ENCODE measurements at places on chromosomes 12 and 14.

DNA sequence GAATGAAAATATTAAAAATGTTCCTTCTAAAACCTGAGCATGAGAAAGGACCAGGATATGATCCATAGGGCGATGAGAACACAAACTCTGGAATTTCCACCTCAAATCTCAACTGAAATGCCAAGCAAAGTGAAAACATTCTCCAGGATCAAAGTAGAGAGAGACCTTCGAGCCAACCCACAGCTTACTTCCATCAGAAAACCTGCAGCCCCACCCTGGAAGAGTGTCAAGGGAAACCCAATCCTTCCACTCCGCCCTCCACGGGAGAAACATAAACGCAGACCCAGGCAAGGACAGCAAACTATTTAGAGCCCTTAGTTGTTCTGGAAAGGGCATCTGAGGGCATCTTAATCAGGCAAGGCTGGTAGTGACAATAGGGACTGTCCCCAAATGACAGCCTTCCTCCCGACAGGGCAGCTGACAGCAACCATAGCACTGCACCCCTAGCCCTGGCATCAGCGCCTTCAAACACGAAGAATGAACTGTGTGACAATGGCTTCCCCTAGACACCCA lies 21.8 kb downstream of the SLC15A4 start:
- DNase-seq = no peak

GRCh38 chr14:50312734-50313054 lies 570 bp downstream of the DMAC2L start:
- no peak for DNase-seq

GRCh38 chr14:37566811-37567371 lies 28.2 kb downstream of the FOXA1 start:
- DNase-seq = no peak

DNA sequence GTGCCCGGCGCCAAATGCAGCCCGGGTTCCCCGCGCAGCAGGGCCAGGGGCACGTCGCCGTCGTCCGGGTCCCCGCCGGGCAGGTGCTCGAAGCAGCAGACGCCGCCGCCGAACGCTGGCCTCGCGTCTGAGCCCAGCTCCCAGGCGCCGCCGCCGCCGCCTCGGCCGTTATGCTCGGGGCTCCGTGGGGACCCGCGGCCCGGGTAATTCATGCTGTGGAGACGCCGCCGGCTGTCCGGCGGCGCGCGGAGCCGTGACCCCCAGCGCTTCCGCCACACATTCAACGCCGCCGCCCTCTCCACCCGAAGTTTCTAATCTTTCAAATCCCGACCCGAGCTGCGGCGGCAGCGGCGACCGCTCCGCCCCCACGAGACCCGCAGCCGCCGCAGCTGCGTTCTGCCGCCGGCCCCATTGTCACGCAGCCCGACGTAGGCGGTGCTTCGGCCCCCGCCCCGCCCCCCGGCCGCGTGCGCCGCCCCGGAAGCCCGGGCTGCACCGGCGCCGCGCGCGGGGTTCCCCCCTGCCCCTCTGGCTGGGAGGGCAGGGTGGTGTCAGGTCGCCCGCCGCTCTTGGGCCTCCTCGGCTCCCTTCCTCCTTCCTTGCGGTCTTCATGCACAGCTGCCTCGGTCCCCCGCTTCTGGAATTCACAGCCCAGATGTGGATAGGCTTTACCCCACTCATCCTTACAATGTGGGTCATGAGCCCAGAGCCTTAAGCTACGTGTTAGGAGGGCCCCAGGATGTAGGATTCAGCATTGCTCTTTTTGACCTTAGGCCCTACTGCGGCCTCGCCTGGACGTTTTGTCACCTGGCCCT lies at the start of gene DDHD1:
Gene DDHD1, minus strand, starts transcription at position 437 of the 815 bp plus-strand sequence. Its CDS starts 225 bp downstream, at position 212.
- peak; percentile 79 for DNase-seq

DNA sequence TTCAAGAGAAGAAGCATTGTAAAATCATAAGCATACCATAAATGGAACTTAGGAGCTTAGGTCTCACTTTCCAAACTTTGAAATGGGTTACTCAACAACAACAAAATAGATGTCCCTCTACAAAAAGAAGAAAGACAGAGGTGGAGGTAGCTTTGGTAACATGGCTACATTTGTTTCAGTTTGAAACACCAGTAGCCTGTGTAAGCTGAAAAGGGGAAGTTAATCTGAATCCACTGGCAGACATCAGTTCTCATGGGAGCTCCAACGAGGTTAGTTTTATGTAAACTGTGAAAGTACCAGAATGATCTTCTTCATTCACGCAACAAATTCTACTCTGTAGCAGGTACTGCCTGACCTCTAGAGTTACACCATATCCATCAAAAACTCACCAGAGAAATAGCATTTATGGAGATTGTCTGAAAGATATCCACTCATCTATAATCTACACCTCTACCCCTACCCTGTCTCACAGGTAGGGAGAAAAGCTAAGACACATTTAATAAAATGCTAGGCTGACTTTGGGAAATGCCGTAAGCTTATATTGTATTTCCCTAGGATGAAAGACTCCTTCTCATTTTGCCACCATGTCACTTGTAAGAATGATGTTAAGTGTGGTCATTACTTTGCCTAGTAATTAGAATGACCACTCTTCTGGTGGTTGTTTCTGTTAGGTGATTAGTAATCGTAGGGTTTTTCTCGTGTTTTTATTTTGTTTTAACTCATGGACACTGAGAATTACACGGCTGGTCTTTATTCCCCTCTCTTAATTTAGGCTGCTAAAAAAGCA lies 224.1 kb downstream of the ASCL1 start:
- DNase-seq = no peak

- no peak for DNase-seq
These were observed 14.3 kb upstream of the PRKAG1 start for GRCh38 chr12:49032679-49033447.

GRCh38 chr12:130780880-130781575 lies 58.0 kb downstream of the STX2 start:
- DNase-seq = no peak

DNA sequence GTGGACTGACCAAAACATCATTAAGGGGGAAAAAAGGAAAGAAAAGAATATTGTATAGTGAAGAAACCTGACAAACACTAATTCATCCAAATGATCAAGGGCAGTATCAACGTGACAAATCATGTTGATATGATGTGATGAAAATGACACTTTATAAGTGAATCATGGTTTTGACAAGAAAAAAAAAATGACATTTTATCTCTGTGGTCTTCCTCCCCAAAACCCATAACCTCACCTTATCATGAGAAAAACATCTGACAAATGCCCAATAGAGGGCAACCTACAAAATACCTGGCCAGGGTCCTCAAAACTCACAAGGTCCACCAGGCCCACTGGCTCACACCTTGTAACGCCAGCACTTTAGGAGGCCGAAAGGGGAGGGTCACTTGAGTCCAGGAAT lies 13.8 kb downstream of the TMED10 start:
- no peak for DNase-seq

DNA sequence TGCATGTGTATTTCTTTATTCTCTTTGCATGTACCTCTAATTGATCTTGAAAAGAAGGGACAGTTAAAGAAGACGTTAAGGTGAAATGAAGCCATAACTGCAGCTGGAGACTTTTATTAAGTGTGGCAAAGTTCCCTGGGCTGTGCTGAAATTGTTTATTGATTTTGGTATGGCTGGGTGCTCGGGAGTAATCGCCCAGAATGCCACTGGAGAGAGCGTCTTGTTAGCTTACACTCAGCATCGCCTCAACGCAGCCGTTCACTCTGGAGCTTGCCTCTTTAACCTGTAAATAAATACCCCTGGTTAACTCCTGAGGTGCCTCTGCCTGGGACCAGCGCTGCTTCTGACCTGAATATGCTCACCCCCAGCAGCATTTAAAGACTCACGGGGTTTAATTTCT lies 98.6 kb downstream of the GPATCH2L start:
- DNase-seq = no peak

- no peak for DNase-seq
These were observed 6.2 kb downstream of the MYL6 start for GRCh38 chr12:56164345-56164729.

DNA sequence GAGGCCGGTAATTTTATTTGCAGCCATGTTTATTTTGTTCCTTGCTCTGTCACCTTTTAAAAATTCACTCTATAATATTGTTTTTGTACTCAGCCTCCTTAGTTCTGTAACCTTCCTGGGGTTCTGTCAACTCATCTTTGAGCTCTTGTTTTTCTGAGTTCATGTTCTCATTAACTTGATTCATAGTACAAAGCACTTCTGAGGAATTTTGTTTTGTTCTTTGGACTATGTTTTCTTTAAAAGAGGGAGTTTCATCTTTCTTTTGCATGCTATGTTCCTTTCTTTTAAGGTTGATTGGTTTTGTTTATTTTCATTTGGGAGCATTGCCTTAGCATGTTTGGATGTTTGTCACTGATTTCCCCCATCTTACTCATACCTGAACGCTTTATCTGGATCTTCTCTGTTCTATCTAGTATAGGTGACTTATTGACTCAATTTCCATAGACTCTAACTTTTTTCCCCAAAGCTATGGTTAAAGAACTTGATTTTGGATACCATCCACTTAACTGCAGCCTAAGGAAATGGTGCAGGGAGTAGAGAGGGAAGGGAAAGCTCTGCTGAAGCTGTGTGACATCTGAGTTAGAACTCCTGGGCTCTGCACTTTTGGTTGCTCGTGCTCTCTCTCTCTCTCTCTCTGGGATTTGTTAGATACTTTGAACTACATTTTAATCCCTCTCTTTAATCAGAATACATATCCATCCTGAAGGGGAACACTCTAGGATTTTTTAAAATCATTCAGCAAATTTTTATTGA lies 268.5 kb downstream of the PAWR start:
- DNase-seq = no peak

- DNase-seq = peak; percentile 61
These were observed at the start of gene SELPLG for GRCh38 chr12:108633534-108634248. TSS of gene SELPLG (minus strand) at chr12:108633894. CDS start at chr12:108624307, 9,587 bp downstream.

- no peak for DNase-seq
These were observed 214.2 kb downstream of the SUDS3 start for GRCh38 chr12:118590406-118591150.

DNA sequence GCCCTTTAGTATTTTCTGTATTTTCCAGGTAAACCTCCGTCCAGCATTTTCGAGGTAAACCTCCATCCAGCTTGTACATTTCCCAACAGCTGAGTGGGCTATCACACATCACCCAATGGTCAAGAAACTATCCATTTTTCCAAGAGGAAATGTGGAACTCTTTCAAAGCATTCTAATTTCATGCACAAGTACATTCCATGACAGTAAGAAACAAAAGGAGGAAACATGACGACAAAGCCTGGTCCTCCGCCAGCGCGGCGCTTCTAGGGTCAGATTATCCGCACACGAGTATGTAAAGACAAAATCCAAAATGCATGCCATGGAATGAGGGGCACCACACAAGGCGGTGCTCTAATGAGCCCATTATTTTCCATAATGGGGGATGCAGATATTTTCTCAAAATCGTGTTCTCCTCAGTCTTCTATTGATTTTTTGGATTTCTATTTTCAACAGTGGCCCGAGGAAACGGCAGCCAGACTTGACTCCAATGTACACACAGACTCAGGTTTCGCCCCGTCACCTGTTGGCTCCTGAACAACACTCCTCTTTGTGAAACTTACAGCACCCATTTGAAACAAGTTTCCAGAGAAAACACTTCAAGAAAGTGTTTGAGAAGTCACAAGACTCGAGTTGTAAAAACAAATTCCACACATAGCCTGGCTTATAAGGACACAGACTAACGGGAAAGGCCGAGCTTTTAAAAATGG lies 107.4 kb downstream of the PRICKLE1 start:
- DNase-seq = no peak

DNA sequence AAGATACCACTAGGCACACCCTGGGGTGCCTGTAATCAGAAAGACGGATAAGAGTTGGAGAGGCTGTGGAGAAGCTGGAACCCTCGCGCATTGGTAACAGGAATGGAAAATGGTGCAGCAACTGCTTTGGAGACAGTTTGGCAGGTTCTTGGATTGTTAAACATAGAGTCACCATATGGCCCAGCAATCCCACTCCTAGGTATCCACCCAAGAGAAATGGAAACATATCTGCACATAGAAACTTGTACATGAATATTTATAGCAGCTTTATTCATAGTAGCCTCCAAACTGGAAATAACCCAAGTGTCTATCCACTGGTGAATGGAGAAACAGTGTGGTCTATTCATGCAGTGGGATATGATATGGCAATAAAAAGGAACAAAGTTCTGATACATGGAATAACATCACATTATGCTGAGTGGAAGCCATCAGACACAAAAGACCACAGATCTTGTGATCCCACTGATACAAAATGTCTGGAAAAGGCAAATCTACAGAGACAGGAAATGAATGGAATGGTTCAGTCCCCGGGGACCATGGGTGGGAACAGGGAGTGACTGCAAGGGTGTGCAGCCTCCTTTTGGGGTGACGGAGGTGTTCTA lies 45.4 kb downstream of the JAG2 start:
- DNase-seq = no peak

- no peak for DNase-seq
These were observed 50.6 kb downstream of the DAAM1 start for GRCh38 chr14:59239022-59239421.

DNA sequence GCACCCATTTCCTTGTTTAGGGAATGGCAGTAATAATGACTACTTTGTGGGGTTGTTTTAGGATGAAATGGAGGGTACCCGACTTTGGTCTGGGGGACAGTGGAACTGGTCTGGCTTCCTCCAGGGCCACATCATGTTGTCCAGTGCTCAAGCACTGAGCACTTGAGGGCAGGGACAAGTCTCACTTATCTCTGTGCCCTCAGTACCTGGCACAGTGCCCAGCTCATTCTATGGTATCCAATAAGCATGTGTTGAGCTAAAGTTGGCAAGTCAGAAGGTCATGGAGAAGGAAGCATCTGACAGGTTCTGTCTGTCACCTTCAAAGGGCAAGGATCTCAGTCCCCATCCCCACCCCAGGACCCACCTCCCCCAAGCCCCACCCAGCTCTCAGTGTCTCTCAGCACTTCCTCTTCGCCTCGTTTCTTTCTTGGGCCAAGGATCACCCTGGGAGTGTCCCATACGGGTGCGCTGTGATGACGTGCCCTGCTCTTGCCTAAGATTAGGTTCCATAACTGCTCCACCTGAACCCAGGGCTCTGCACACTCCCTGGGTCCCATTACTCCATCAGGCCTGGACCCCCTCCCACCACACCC lies 24.3 kb upstream of the TMEM106C start:
- no peak for DNase-seq

- DNase-seq = no peak
These were observed 8.6 kb downstream of the SLC25A29 start for GRCh38 chr14:100297320-100298300.
